ENCODE measurements at places on chromosomes 7 and 10.

DNA sequence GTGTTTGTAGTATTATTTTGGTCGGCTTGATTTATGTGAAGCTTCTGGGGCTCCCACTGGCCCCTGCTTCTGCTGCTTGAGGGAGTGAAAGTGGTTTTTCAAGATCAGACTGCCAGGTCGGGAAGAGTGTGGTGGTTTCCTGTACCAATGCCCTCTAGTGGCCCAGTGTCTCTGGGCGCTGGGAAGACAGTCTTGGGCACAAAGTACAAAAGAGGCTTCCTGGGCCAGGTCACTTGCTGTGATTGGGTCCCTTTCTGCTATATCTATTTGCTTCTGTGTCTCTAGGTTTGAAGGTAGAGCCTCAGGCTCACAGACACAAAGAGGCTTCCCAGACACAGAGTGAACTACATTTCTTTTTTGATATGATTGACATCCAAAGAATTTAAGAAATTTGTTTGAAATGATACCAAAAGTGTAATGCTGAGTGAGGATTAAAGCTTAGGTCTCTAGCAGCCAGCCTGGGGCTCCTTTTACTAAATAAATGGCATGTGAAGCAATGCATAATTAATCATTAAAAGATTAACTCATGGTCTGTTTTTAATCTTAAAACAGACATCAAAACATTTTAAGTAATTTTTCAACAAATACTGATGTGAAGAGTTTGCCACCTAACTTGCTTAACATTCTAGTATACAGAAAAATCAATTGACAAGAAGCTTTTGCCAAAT, 36.3 kb downstream of the ABCB1 start:
- no peak for DNase-seq

GRCh38 chr7:139457153-139457946, 26.1 kb downstream of the KLRG2 start:
- no peak for DNase-seq

GRCh38 chr10:38038932-38039245, 28.4 kb downstream of the ZNF33A start:
- DNase-seq = no peak

DNA sequence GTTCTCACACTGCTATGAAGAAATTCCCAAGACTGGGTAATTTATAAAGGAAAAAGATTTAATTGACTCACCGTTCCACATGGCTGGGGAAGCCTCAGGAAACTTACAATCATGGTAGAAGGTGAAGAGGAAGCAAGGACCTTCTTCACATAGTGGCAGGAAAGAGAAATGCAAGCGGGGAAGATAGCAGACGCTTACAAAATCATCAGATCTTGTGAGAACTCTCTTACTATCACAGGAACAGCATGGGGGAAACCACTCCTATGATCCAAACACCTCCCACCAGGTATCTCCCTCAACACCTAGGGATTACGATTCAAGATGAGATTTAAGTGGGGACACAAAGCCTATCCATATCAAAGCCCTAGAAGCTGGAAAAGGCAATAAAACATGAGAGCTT, 130.8 kb downstream of the MDFIC start:
- DNase-seq = no peak

DNA sequence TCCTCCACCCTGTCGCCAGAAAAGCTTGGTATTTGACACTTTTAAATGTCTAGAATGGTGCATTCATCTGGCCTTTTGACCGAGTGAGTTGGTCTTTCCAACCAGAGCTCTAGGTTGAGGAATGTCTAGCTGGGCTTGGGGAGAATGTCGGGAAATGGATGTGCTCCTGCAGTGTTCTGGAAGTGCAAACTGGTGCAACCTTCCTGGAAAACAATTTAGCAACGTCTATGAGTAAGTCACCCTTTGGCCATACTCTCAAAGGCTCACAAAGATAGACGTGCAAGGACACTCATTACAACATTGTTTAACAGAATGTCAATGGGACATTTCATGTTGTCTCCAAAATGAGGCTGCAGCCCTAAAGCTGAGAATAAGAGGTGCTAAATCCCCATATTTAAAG, 12.2 kb upstream of the NMT2 start:
- no peak for DNase-seq

All from T-helper 17 cell (primary cell).